ENCODE measurements at places on chromosomes 6 and 20. TPM values are rescaled to one million over a fixed set of nuclear protein-coding genes. Genes with fewer than 3 reads are reported as not detected.

SMLR1 gene
- not detected for total RNA-seq

DNA sequence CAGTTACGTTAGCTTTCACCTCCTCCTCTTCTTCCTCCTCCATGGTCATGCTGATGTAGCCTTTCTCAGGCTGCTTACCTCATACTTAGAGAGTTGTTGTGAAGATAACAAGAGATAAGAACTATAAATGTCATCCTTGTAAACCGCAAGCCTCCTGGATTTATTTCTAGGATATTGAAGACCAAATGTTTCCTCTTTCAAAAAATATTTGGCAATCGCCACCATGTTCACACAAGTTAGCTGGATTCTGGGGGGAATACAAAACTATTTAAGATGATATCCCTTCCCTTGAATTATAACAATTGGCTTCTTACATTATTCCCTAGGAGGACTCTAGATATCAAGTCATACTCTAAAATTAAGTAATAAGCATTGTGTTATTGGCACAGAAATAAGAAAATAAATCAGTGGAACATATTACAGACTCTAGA is 99.8 kb upstream of the PLEKHG1 start:
- no peak for DNase-seq

GRCh38 chr6:129105793-129106192 is 222.9 kb downstream of the LAMA2 start:
- DNase-seq: no peak

DNA sequence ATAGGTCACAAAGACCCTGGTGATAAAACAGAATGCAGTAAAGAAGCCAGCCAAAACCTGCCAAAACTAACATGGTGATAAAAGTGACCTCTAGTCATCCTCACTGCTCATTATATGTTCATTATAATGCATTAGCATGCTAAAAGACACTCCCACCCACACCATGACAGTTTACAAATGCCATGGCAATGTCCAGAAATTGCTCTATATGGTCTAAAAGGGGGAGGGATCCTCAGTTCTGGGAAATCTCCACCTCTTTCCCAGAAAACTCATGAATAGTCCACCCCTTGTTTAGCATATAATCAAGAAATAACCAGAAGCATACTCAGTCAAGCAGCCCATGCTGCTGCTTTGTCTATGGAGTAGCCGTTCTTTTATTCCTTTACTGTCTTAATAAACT is 40.4 kb upstream of the MC3R start:
- DNase-seq: no peak

GRCh38 chr20:9467995-9468394 is 46.4 kb upstream of the LAMP5 start:
- no peak for DNase-seq

- DNase-seq: no peak
These were observed 282.6 kb downstream of the TPBG start for GRCh38 chr6:82646231-82646615.

DNA sequence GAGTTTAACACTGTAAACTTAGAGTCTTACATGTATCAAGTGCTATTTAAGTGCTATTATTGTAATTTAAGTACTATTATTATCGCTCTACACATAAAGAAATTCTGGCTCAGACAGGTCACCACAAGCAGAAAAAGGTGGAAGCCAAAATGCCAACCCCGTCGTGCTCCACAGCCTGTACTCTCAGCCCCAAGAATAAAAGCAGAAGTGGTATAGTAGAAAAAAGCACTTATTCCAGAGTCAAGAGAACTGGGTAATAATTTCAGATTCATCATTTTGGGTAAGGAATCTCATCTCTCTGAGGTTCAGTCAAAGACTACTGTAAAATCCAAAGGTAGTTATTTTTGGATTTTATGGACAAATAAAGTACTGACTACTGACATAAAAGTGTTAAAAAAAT is 943 bp downstream of the ZUP1 start:
- DNase-seq: no peak

- DNase-seq: no peak
These were observed 212.1 kb downstream of the BMP2 start for GRCh38 chr20:6979621-6980020.

- no peak for DNase-seq
These were observed 123.6 kb upstream of the TNFAIP3 start for GRCh38 chr6:137743493-137743892.

- no peak for DNase-seq
These were observed 34.9 kb downstream of the ASCC3 start for GRCh38 chr6:100846276-100846675.

CCN6 gene
- not detected for total RNA-seq

Measured in naive thymus-derived CD4-positive, alpha-beta T cell (primary cell).